Ovary (tissue), 10 donors: ENCODE measurements at places on chromosomes 16 and 17. TPM values are rescaled to one million over a fixed set of nuclear protein-coding genes. Genes with fewer than 3 reads are reported as not detected.

Gene RRAD
- 30.9 TPM for total RNA-seq

Gene EVI2B
- 3.0 TPM for total RNA-seq

Gene CDH3
- total RNA-seq = 32.4 TPM

Gene AMDHD2
- total RNA-seq = 26.9 TPM

GRCh38 chr16:46916980-46917379, 32.8 kb downstream of the GPT2 start:
- no peak for DNase-seq

- no peak for DNase-seq
Observed at GRCh38 chr17:69654981-69655855, 240.7 kb downstream of the MAP2K6 start.

GRCh38 chr16:56281249-56281805, 90.0 kb downstream of the GNAO1 start:
- DNase-seq = no peak

- DNase-seq = no peak
Observed at GRCh38 chr16:15032547-15033308, 23.1 kb downstream of the NTAN1 start.

DNA sequence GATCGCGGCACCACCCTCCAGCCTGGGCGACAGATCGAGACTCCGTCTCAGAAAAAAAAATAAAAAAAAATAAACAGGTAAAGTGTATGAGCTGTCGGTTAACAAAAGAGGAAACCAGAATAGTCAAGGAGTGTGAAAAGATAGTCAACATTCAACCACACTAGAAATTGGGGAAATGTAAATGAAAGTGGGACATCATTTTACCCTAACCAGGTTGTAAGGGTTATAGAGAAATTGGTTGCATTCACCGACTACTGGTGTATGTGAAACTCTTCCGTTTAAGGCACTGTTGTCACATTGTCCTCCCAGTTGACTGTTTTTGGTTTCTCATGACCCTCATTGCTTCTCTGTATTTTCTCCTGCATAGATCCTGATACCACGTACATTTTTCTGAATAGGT, 62.8 kb downstream of the RABEP1 start:
- DNase-seq = no peak

- no peak for DNase-seq
Observed at GRCh38 chr16:14505846-14506245, 124.2 kb downstream of the PARN start.

DNA sequence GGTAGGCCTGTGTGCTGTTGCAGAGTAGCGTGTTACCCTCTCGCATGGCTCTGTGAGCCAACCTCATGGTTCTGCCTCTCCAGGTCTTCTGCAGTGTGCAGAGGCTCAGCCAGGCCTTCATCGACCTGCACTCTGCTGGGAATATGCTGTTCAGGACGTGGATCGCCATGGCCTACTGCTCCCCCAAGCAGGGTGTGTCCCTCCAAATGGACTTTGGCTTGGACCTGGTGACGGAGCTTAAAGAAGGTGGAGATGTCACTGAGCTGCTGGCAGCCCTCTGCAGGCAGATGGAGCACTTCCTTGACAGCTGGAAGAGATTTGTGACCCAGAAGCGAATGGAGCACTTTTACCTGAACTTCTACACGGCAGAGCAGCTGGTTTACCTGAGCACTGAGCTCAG, 75.8 kb upstream of the ENDOV start:
- DNase-seq = no peak

DNA sequence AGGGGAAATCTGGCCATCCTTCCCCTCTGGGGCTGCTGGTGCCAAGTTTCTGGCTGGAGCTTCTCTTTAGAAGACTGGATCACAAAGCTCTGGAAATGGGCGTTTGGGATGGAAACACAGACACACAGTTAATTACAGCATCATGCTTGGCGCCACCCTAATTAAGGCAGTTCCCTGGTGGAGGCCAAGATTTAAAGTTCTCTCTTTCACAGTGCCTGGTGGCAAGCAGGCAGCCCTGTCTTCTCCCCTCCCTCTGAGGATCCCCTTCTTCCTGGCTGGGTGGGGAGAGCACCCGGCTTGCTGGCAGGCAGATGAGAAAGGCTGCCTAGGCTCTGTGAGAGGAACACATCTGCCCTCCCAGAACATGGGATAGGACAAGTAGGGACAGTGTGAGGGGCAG, 59.0 kb upstream of the NKD1 start:
- DNase-seq = no peak

DNA sequence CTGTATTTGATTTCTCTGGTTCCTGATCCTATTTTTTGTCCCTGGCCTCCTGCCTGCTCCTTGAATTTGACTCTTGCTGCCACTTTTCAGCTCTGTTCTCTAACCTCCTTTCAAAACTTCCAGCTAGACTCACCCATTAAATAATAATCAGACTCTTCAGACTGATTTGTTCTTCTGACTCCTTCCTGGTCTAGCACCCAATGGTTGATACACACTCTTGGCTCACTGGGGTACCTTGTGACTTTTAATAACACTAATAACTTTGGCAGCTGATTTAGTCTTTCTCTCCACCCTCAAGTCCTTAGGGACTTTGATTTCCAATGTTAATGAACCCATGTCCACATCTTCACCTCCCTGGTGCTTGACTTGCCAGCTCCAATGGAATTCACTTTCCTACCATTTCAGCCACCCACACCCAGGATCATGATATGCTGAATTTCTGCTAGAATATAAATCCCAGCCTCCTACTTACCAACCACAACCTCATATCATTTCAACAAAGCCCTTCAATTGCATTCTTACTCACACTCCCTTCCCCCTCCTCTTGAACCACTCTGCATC, 19.7 kb upstream of the C16orf82 start:
- no peak for DNase-seq

GRCh38 chr17:11917415-11917814, 79.9 kb downstream of the ZNF18 start:
- no peak for DNase-seq

- DNase-seq = peak; percentile 72
Observed at GRCh38 chr17:2337544-2338314, 428 bp downstream of the SGSM2 start.

GRCh38 chr16:73047221-73047535, 750 bp downstream of the ZFHX3 start:
- DNase-seq = no peak
